ENCODE measurements at places on chromosomes 1 and 21.

- no peak for DNase-seq
These were observed 32.1 kb downstream of the NAV1 start for GRCh38 chr1:201570886-201571624.

DNA sequence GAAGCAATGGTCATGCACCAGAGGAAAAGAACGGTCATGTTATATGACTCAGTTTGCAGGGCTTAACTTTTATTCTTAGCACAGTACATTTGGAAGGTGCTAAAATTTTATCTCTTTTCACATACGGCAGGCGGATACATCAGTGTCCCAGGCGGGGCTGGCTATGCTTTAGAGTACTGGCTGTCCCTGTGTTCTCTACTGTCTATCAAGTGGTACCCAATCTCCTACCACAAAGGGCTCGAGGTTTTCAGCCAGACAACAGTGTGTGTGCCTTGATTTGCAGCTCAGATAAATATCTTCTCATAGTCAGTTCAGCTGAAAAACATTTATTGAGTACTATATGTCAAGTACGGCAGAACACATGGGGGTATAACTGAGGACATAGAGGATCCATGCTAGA lies 65.3 kb downstream of the URB2 start:
- no peak for DNase-seq

DNA sequence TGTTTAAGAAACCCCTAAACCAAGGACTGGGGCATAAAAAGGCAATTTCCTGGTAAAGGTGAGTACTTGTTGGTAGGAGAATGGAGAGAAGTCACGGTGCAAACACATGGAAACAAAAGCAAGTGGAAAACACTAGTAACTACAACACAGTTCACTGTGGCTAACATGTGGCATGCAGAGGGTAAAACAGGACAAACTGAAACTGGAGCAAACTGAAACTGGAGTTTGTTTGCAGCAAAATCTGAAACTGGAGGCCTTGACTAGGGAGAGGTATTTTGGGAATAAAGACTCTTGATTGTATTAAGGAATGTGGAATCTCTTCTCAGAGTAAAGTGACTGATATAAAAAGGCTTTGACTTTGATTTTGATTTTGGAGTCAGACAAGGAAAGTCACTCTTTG lies 376.3 kb upstream of the PRMT6 start:
- no peak for DNase-seq

DNA sequence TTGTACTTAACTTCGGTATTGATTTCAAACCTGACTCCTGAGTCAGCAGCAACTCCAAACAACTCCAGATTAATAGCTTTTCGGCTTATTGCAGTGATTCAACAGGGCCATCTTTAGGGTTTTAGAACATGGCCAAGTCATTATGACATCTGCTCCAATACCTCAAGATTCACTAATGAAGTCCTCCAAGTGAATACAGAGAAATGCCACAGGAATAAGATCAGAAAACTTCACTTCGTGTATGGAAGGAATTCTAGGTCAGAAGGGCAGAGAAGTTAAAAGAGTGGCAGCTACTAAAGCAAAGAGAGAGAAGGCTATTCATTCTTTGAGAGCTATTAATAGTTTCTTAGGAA lies 7.6 kb upstream of the C1orf116 start:
- DNase-seq, result no peak

DNA sequence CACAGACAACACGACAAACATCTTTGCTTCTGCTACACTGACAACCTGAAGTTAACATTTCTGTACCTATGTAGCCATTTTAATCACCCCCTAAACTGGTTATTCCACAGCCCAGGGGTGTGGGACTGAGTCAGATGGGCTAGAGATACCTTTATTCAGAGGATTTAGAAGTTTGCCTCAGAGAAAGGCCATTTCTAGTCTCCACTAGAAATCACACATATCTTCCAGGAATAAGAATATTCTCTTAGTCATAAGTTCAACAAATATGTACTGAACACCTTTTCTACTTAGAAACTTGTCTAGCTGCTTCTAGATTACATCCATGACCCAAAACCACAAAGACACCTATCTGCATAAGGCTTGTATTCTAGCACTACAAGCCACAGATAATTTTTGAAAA lies 38.8 kb downstream of the ERG start:
- DNase-seq, result no peak

DNA sequence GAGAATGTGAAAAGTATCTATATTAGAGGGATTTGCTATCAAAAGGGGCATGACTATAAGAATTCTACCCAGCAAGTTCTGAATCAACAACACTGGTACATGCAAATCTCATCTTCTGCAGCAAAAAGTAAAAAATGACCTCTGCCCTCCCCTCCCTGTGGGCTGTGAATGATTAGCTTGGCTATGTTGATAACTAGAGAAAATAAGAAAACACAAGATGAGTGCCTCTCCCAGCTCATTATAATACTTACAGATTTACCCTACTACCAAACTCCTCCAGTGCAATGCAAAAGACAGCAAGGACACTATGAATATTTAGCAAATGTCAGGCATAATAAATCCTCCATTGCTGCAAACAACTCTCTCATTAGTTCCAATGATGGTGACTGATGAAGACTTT lies 102.4 kb downstream of the SLC45A1 start:
- DNase-seq, result no peak

Data from suppressor macrophage (primary cell).